ENCODE measurements at places on chromosomes 12 and 14.
A peak's percentile ranks its signal among the peaks of the same experiment; 100 is the strongest.

DNA sequence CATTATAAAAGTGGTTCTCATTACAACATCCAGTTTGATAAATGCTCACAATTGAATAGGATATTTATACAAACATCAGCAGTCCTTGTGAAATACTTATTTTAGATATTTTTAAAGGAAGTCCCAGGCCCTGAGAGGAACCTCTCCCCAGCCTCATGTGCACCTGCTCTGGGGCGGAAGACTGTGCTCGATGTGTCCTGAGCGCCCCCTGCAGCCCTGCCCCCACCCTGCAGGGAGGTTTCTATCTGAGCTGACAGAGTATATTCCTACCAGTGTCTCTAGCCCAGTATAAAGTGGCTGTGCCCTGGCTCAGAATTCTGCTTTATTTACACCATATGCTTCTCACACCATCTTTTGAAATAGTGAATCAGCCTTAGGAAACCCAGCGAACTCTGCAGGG is 1349.1 kb downstream of the TMEM121 start:
- no peak for DNase-seq

GRCh38 chr14:101557811-101558738 is 3.2 kb upstream of the DIO3 start:
- DNase-seq, result no peak

DNA sequence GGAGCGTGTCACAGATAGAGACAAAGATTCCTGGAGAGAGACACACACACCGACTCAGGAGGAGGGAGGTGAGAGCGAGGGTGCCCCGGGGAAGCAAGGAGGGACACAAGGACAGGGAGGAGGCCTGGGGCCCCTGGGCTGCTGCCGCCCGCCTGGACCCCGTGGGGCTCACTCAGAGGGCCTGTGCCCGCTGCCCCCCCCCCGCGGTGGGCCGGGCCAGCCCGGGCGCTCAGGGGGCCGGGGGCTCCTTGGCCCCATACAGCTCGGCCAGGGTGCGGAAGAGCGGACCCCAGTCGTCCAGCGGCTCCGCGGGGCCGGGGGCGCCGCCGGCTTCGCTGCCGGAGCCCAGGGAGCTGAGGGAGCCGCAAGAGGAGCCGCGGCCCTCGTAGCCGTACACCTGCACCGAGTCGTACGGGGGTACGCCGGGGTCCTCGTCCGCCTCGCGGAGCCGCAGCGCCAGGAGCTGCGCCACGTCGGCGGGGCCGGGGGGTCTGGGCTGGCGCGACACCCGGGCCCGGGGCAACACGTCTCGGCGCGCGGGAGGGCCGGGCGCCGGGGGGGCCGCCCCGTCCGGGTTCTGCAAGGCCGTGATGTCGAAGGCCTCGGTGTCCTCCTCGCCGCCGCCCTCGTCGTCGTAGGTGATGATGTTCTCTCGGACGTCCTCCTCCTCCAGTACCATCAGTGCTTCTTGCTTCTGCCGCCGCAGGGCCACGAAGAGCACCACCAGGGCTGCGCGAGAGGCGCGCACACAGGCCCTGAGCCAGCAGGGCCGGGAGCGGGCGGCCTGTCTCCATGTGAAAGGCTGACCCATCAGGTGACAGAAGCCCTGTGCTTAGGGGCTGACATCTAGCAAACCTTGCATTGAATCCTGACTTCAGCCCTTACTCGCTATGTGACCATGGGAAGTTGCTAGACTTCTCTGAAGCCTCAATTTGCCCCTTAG is 6.0 kb downstream of the PSMB11 start:
- DNase-seq, result no peak

DNA sequence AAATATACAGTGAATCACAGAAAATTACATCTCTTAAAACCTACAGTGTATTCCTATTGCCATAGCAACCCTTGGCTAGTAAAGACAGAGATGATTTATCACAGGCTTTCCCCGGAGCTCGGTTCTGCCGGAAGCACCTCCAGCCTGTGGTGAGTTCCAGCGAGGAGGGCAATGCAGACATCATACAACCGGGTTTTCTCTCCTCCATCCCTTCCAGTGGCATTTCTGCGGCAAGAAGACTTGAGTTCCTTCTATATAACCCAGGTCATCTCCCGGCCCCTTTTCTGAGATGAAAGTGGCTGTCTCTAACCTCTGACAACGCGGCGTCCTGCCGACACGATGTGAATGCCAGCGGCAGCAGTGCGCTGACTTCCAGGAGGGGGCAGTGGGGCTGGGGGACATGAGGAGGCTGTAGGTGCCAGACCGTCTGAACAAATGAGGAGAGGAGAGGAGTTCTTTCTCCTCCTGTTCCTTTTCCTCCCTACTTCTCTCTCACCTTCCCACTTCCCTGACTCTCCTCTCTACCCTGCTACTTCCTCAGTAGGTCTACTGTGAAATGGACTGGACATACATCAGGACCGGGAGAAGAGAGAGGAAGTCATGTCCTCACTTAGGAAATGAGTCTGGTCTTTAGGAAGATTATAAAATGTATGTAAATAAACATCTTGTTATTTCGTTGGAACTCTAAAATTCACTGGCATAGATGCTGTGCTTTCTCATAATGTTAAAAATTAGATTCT is 68.6 kb upstream of the MAX start:
- DNase-seq, result peak; percentile 35

- no peak for DNase-seq
Measured at GRCh38 chr14:41609704-41610183, 3.1 kb downstream of the LRFN5 start.

- DNase-seq, result no peak
Measured at GRCh38 chr12:77325511-77326236, 260.3 kb upstream of the E2F7 start.
